Activated T-helper 1 cell treated with anti-CD3 and anti-CD28 coated beads, Interleukin-12 subunit alpha, Interleukin-12 subunit beta, Interleukin-2, Interleukin-4 antibody, amounts not matched to agents 30 ng/mL and 10 ng/mL and 1 ng/mL, durations not matched to agents 14 hours and 24 hours and 36 hours (primary cell): ENCODE measurements at places on chromosomes 3 and 15. TPM values are rescaled to one million over a fixed set of nuclear protein-coding genes. Genes with fewer than 3 reads are reported as not detected.

The ZKSCAN7 gene
- total RNA-seq: 0.73 and 0.80 TPM in 2 replicates

The ANKUB1 gene
- not detected in 2 replicates for total RNA-seq

The PRC1 gene
- 78.4 and 86.0 TPM in 2 replicates for total RNA-seq

The RAD51 gene
- total RNA-seq: 62.0 and 62.4 TPM in 2 replicates

The FHIT gene
- 19.9 and 22.6 TPM in 2 replicates for total RNA-seq

The EPHB3 gene
- total RNA-seq: 0.31 TPM in 1 of 2 replicates, not detected in the other

The SETMAR gene
- total RNA-seq: 17.8 and 18.7 TPM in 2 replicates

The SMCO1 gene
- total RNA-seq: not detected in 2 replicates

The CSTA gene
- not detected in 2 replicates for total RNA-seq

The KLF15 gene
- total RNA-seq: 0.08 and 0.22 TPM in 2 replicates

The ANKRD34C gene
- not detected in 2 replicates for total RNA-seq

The KBTBD13 gene
- not detected in 2 replicates for total RNA-seq

The ARNT2 gene
- total RNA-seq: 0.05 and 0.36 TPM in 2 replicates

The SPG21 gene
- total RNA-seq: 70.2 and 73.3 TPM in 2 replicates

The CCNB2 gene
- total RNA-seq: 36.6 and 38.2 TPM in 2 replicates

The TMEM40 gene
- total RNA-seq: not detected in 2 replicates

The GABRG3 gene
- not detected in 2 replicates for total RNA-seq

The GOLGA6L4 gene
- 1.0 and 2.0 TPM in 2 replicates for total RNA-seq

The ESYT3 gene
- 0.34 and 0.44 TPM in 2 replicates for total RNA-seq

The GASK1A gene
- total RNA-seq: not detected in 2 replicates

The STOML1 gene
- 10.6 and 11.6 TPM in 2 replicates for total RNA-seq

The NANOGP8 gene
- total RNA-seq: not detected in 2 replicates

The WDR93 gene
- total RNA-seq: not detected in 2 replicates

The ZBTB20 gene
- 3.4 and 4.1 TPM in 2 replicates for total RNA-seq

The OIP5 gene
- 15.6 and 17.6 TPM in 2 replicates for total RNA-seq

The DCLK3 gene
- not detected in 2 replicates for total RNA-seq

The BNC1 gene
- total RNA-seq: not detected in 2 replicates

The OGG1 gene
- 40.2 and 40.6 TPM in 2 replicates for total RNA-seq

The ASB14 gene
- not detected in 2 replicates for total RNA-seq

The CYP8B1 gene
- not detected in 2 replicates for total RNA-seq

The COPS2 gene
- total RNA-seq: 99.7 and 105 TPM in 2 replicates

The GOLGA8J gene
- 0.23 TPM in 1 of 2 replicates, not detected in the other for total RNA-seq

The B3GALNT1 gene
- total RNA-seq: 2.4 and 2.6 TPM in 2 replicates

The GXYLT2 gene
- 0.08 TPM in 1 of 2 replicates, not detected in the other for total RNA-seq

The GABRR3 gene
- total RNA-seq: not detected in 2 replicates

The CCR3 gene
- total RNA-seq: 0.29 TPM in 1 of 2 replicates, not detected in the other

The UBL7 gene
- total RNA-seq: 55.4 and 56.0 TPM in 2 replicates
